ENCODE measurements at places on chromosomes 2 and 18.

GRCh38 chr2:130261970-130262760 lies 63.9 kb upstream of the TUBA3E start:
- DNase-seq = no peak

GRCh38 chr2:133885847-133886246 lies 317.6 kb upstream of the NCKAP5 start:
- DNase-seq = no peak

DNA sequence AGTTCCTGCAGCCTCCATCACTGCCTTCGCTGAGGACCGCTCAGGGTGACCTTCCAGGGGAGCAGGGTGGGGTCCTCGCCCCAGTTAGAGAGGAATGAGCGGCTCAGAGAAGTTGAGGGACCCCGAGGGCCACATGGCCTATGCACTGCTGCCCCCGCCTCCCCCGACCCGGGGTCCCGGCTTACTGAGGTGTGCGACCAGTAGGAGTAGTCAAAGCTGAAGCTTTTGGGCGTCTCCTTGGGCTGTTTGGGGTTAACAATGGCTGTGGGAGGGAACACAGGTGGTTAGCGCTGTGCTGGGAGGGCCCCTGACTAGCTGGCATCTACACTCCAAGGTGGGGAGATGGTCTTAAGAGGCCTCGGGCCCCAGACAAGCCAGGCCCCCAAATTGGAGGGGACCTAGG lies 31.0 kb downstream of the KIF1A start:
- DNase-seq = no peak

DNA sequence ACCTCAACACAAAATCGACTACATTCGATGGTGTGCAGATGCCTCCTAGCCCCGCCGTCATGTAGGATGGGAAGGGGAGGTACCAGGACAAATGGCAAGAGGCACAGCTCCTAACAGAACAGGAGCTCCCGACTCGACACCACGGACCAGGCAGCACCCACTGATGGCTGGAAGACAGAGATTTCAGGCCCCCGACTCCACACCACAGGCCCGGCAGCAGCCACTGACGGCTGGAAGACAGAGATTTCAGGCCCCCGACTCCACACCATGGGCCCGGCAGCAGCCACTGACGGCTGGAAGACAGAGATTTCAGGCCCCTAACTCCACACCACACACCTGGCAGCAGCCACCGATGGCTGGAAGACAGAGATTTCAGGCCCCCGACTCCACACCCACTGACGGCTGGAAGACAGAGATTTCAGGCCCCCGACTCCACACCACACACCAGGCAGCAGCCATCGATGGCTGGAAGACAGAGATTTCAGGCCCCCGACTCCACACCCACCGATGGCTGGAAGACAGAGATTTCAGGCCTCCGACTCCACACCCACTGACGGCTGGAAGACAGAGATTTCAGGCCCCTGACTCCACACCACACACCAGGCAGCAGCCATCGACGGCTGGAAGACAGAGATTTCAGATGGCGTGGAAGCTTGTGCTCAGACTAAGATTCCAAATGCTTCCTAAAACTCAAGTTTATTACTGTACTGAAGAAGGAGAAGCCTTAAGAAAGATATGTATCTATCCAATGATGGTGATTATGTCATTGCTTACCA lies 135.5 kb downstream of the EIPR1 start:
- DNase-seq = no peak

GRCh38 chr18:49514577-49514976 lies 27.5 kb upstream of the C18orf32 start:
- DNase-seq = no peak

- no peak for DNase-seq
Observed at GRCh38 chr2:206915121-206915520, 24.2 kb upstream of the CPO start.

DNA sequence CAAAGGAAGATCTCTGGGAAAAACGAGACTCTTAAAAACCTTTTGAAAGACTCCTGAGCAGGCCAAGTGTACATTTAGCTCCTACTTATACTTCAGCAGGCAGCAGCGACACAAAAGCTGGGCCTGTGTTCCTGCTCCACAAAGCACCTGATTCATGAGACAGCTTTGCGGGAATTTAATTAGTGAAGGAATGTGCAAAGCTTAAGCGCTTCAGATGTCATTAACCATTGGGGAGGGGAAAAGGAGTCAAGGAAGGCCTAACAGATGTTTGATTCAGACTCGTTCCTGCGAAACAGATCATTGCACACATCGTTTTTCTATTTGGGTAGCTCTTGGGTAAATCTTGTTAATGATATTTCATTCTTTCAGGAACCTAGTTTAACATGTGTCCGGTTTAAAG lies 125.9 kb downstream of the MAIP1 start:
- no peak for DNase-seq

DNA sequence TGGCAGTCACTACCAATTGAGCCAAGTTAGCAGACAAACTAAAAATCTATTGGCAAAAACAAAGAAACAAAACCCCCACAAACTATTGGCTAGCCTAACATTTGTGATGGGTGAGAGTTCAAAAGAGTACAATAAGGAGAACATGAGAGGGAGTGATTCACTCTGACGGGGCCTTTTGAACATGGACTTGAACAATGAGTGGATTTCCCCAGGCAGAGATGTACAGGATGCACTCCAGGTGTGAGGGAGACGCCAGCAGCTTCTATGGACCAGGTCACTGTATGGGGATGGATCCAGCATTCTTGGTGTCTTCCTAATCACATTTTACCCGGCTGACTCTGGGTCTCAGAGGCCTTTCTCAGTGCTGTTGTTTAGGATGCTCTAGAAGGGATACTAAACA lies 167.5 kb upstream of the SMAD2 start:
- DNase-seq = no peak

DNA sequence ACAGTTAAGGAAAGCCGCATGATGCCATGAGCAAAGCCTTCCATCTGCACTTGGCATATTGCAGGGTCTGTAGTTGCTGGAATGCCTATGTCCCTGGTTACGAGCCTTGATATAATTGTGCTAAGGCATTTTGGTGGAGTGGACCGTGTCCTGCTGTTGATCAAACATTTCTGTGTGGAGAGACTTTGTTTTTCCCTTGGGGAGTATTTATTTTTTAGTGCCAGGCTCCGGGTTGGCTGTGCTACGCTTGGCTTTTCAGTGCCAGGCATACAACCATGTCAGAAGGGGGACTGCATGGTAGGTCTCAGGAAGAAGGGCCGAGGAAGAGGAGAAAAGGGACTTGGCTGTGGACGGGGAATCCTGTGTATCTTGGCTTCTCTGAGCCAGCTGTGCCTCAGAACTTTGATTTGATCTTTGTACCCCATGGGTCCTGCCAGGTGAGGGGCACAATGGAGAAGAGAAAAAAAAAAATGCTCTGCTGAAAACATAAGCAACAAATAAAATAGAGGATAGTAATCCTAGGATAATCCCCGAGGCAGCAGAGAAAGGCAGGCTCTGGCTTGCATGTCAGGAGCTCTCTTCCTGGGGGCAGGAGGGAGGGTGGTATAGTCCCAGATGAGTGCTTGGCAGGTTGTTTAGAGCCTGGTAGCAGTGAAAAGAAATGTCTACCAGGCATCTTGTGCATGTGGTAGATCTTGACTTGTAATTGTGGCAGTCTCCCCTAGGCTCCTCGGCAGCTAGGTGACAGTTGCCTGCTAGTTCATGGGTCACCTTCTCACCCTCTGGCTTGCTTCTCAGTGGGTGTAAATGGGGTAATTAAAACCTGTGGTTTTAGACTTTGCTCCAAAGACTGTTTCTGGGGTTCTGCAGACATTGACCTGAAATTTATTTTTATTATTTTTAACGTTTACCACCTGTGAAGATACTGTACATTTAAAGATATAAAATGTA lies 233.0 kb downstream of the NEDD4L start:
- DNase-seq = no peak

DNA sequence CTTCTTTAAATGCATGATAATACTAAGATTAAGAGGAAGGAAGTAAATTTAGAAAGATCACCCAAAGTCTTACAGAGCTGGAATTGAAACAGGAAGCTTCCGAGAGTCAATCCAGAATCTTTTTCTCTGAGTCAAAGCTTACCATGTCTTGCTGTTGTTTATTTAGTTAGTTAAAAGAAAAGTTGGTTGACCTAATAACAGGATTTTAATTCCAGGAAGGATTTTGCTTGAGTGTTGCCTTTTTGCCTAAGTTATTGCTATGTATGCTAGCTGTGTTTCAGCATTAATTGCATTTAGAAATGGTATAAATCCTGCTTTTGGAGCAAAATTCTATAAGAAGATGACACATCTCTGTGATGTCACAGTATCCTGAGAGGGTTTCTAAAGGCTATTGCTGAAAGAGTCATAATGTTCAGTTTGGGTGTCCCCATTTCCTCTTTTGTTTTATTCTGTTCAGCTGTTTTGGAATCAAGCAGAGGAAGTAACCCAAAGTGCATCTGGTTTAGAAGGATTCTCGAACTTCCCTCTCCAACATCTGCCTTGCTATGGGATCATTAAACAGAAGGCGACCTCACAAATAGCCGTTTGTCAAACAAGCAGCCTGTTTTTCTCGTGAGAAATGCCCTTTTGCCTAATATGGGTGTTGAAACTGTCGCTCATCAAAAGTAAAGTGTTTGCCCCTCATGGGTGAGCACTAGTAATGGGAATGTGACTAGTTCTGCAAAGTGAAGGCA lies 271.5 kb upstream of the MMADHC start:
- DNase-seq = no peak

DNA sequence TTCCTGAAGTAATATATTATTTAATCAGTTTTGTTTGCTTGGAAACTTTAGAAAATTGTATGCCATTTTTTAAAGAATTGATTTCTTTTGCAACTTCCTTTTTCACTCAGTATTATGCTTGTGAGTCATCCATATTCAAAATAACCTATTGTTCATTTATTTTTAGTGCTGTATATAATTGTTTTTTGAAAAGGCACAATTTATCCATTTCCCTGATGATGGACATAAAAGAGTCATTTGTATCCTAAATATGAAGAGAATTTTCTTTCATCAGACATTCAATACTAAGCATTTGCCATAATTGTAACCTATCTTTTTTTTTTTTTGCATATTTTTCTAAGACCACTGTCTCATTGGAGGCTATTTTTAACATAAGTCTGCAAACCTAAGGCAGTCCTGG lies 134.1 kb upstream of the SERPINE2 start:
- no peak for DNase-seq

GRCh38 chr2:53448591-53448990 lies 319.0 kb upstream of the CHAC2 start:
- no peak for DNase-seq

Measured in T-helper 22 cell (primary cell).